Activated CD4-positive, alpha-beta T cell treated with anti-CD3 and anti-CD28 coated beads for 36 hours (primary cell): ENCODE measurements at places on chromosomes 7 and 10.

- no peak for DNase-seq
Observed at GRCh38 chr10:107206833-107207232, 42.3 kb upstream of the SORCS1 start.

- peak; percentile 3 for DNase-seq
Observed at GRCh38 chr7:44286618-44287487, 38.5 kb downstream of the CAMK2B start.

DNA sequence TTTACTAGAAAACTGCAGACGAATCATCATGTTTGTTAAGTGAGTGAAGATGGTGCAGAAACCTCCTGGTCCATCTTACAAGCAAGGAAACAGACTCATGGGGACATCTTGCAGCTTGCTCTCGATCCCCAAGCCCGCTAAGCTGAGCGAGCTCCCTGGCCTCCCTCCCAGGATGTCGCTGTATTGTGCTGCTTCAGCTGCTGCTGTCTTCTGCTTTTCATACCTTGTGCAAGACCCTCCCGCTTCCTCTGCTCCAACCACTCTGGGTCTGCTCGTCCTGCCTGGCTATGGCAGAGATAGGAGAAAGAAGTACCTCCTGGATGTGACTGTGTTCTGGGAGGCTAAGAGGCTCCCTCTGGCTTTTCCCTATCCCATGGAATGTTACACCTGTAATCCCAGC lies 285.2 kb upstream of the FZD8 start:
- DNase-seq: no peak

GRCh38 chr10:34406463-34407323 lies 408.4 kb downstream of the PARD3 start:
- DNase-seq: no peak

- no peak for DNase-seq
Observed at GRCh38 chr10:119713744-119714483, 11.9 kb upstream of the INPP5F start.

- DNase-seq: no peak
Observed at GRCh38 chr7:90599038-90599437, 2.9 kb downstream of the CDK14 start.

DNA sequence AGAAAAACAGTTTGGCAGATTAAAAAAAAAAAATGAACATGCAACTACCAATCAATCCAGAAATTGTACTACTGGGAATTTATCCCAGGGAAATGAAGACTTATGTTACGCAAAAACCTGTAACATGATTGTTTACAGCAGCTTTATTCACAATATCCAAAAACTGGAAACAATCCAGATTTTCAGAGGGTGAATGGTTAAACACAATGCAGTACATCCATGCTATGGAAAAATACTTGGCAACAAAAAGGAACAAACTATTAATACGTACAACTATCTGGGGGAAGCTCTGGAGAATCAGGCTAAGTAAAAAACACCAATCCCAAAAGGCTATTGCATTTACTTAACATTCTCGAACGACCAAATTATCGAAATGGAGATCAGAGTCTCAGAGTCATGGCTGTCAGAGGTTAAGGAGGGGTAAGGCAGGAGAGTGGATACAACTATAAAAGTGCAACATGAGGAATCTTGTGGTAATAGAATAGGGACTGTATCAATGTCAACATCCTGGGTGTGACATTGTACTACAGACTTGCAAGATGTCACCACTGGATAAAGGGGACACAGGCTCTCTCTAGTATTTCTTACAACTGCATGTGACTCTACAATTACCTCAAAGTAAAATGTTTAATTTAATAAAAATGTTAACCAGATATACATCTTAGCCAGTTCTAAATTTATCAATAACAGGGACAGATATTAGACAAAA lies 21.5 kb upstream of the RUFY2 start:
- DNase-seq: no peak

DNA sequence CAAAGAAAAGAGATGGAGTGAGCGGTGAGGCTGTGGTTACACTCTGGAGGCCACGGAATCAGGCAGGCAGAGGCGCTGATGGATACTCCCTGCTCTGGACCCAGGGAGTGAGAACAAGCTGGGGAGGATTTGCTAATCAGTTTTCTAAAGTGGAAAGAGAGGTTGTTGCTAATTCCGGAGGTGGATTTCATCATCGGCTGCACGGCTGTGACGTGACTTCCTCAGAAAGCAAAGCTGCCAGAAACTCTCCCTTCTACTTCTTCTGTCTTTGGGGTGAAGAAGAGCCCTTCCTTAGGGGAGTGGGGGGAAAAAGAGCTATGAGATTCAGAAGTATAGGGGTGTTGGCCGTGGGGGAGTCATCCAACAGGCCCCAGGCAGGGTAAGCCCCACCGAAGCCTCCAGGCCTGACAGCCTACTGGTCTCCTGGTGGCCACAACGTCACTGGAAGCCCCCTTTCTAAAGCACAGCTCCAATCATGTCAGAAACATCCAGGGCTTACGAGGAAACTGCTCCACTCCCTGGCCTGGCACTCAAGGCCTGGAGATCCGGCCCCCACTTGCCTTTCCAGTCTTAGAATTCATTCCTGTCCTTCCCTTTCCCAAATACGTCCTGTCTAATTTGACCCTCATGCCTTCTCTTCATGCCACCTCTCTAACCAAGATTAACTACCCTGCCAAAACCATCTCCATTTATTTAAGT lies 114.5 kb downstream of the HIP1 start:
- DNase-seq: no peak

GRCh38 chr7:11005202-11005601 lies 31.5 kb downstream of the PHF14 start:
- DNase-seq: no peak

GRCh38 chr7:158572000-158572828 lies 15.4 kb downstream of the PTPRN2 start:
- no peak for DNase-seq

GRCh38 chr7:16764942-16765341 lies 11.4 kb downstream of the TSPAN13 start:
- DNase-seq: no peak
